ENCODE measurements at places on chromosomes 2 and 18.

DNA sequence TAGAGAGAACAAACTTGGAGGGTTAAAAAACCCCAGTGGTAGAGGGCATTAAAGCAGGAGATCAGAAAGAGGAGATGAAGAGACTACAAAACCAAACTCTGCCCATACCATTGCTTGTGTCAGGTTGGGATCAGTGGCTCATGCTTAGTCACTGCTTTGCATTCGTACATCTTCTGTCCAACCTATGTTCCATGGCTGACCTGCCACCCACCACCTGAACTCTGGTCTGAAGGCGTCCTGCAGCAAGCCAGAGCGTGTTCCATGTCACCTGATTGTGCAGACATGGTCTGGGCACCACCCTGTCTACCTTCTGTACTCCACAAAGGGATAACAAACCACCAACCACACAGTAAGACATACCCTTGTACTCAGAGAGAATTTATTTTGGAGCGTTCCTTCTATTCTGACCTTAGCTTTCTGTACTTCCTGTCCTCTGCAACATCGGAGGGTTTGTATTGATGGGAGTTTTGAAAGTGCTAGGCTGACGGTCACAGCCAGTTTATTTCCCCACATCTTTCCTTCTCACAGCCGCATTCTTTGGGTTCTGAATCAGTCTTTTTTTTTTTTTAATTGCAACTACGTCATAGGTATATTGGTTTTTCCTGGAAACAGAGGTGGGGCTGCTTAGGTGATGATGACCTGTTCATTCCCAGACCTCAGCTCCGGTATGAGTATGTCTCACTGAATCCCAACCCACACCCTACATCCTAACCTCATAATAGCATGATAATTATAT lies 88.3 kb downstream of the SOWAHC start:
- DNase-seq, result peak; percentile 3

- no peak for DNase-seq
These were observed 96.8 kb upstream of the DNAJC10 start for GRCh38 chr2:182619276-182619675.

- peak; percentile 16 for DNase-seq
These were observed 40.4 kb downstream of the PTPN2 start for GRCh38 chr18:12843420-12844350.

- DNase-seq, result no peak
These were observed 59.5 kb downstream of the CAB39 start for GRCh38 chr2:230772156-230772555.

DNA sequence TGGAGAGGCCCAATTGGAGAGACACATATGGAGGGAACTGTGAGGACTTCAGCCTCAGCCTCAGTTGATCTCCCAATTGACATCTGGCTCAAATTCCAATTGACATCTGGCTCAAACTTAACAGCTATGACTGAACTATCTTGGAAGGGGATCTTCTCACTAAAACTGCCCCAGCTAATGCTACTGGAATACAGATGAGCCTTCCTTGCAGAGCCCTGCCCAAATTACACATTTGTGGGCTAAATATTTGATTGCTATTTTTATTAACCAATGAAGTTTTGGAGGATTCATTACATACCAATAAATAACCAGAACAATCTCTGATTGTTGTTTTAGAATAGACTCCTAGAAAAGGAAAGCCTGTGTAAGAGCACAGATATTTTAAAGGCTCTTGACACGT lies 189.0 kb upstream of the THUMPD2 start:
- no peak for DNase-seq

DNA sequence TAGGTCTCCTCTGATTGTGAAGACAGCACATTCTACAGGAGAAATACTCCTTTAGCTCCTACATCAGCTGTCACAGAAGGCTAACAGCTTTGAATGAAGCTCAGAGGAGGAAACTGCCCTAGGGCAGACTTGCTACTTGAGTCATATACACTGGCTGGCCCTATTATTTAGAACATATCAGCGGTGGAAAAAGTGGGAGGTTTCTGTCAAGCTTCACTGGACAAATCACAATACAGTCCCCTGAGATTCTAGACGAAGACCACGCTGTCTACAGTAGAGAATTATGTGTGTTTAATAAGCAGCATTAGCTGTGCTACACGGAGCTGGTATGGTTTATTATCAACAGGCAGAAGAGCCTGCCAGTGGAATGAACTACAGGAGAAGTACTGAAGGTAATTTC lies 230.9 kb upstream of the FSIP2 start:
- DNase-seq, result no peak

DNA sequence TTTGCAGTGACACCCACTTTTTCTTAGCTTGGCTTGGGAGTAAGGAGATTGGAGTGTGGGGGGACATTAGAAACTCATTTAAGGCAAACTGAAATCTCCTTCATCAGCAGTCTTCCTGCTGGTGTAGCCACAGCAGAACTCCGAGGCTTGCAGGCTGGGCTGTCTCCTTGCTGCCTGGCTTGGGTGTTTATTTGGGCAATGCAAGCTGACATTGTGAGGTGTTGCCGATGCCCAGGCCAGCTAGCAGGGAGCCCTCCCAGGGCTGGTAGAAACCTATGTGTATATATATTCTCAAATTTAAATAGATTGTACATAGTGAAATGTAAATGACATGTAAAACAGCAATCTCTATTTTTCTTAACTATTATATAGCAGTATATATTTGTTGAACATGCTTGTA lies 11.8 kb downstream of the GDF7 start:
- no peak for DNase-seq

GRCh38 chr2:186098821-186099220 lies 360.2 kb downstream of the FSIP2 start:
- no peak for DNase-seq

DNA sequence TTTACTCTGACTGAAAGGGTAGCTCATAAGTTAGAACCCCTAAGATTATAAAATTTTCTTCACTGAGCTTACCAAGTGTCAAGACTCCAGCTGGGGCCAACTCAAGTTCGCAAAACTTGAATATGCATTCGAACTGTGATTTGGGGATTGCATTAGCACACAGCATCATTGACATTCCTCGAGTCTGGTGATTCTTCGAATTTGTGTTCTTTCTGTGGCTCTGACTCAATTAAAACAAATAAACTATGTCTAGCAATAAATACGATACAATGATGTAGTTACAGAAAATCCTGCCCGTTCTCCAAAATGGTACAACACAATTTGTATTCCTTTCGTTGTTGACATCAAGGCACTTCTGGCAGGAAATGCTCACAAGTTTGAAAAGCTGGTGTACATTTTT lies 11.1 kb downstream of the CCL20 start:
- DNase-seq, result no peak

DNA sequence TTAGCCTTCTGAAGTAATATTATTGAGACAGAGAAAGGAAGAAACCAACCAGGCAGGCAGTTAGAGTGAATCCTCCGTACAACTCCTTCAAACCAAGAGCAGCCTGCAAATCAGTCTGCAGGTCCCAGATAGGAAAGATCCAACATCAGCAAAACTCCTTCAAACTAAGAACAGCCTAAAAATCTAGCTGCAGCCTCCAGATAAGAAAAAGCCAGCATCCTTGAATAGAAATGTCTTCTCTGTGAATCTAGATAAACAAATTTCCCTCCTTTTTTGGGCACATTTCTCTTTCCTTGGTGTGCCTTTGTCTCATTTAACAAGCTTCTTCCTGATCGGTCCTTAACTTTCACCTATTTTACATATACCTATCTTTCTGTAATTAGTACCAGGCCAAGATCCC lies 1004.6 kb upstream of the TMEFF2 start:
- no peak for DNase-seq

DNA sequence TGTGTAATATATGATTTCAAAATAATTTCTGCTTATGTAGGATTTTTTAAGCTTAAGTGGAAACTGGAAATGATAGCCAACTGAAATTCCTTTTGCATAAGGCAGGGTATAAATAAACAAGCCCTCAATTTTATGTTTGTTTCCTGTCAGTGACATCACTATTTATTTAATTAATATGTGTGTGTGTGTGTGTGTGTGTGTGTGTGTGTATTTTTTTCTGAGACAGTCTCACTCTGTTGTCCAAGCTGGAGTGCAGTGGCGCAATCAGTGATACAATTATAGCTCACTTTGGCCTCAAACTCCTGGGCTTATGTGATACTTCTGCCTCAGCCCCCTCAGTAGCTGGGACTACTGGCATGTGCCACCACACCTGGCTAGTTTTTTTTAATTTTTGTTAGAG lies 29.3 kb upstream of the CYP20A1 start:
- DNase-seq, result no peak

GRCh38 chr2:69616755-69617154 lies 26.8 kb downstream of the AAK1 start:
- DNase-seq, result peak; percentile 40

GRCh38 chr2:143333168-143333791 lies 204.1 kb downstream of the ARHGAP15 start:
- DNase-seq, result no peak

GRCh38 chr2:160731856-160732255 lies 238.2 kb upstream of the RBMS1 start:
- no peak for DNase-seq

GRCh38 chr2:230987137-230988020 lies 8.5 kb upstream of the SPATA3 start:
- DNase-seq, result peak; percentile 81

DNA sequence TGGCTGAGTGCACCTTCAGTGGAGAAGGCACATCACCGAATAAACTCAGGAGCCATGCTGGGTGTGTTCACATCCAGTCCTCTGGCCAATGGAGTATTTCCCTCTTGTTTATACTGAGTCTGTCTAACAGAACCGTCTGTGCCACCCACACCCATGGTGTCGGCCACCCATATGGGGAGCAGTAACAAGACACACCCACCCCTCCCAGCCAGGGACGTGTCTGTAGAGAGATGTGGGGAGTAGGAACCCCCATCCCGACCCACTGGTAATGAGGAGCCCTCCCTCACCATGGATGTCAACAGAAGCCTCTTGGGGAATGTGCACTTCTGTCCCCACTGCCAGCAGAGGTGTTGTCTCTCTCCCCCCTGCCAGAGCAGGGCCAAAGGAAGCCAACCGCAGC lies 37.1 kb downstream of the KCNG2 start:
- no peak for DNase-seq

GRCh38 chr2:9354318-9354717 lies 69.0 kb downstream of the ITGB1BP1 start:
- no peak for DNase-seq

All from activated T-cell treated with anti-CD3 and anti-CD28 coated beads, Interleukin-2, amount 50 U/mL, for 72 hours (primary cell).